ENCODE measurements at places on chromosomes 4 and X.

DNA sequence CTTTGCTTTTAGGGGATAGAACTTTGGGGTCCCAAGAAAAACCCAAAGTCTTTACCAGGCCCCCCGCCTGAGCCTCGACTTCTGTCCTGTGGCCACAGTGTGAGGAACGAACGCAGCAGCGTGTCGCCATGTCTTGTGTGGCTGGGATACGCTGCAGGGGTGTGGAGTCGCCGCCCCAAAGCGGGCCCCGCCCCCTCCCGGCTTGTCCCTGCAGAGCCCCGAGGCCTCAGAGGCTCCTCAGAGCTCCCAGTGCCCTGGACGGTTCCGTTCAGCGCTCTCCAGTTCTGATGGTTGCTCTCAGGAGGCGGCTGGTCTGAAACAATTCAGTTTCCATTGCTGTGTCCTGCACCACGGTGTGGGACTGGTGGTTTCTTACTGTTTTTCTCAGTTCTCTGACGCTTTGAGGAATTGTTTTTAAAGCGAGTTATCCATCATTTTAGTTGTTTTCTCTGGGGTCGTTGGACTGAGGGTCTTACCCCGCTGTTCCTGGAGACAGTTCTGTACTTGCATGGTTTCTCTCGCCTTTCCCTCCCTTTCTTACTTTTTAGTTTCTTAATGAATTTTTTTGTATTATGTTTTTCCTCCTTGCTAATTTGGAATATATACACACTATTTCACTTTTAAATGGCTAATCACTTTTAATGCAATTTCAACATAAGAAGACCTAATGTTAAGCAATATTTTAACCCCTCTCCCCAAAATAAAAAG, 1.6 kb upstream of the IDUA start:
- DNase-seq, result no peak

- no peak for DNase-seq
Observed at GRCh38 chr4:8913858-8914460, 42.3 kb upstream of the HMX1 start.

- DNase-seq, result no peak
Observed at GRCh38 chrX:20461002-20461401, 194.3 kb upstream of the RPS6KA3 start.

GRCh38 chr4:17544205-17544604, 29.2 kb downstream of the CLRN2 start:
- DNase-seq, result no peak

GRCh38 chr4:38967260-38968095, 64.7 kb downstream of the TMEM156 start:
- no peak for DNase-seq

GRCh38 chr4:88244816-88245579, 39.4 kb downstream of the PPM1K start:
- no peak for DNase-seq

DNA sequence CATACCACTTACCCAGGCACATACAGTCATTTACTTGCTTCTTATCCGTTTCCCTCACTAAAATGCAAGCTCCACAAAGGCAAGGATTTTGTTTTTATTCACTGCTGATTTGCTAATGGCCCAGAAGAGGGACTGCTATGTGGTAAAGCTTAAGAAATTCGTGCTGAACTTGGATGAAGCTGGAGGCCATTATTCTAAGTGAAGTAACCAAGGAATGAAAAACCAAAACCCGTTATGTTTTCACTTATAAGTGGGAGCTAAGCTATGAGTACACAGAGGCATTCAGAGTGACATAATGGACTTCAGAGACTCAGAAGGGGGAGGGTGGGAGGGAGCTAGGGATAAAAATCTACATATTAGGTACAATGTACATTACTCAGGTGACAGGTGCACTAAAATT, 47.2 kb downstream of the RAB33B start:
- DNase-seq, result no peak

GRCh38 chr4:1746265-1746691, 25.0 kb downstream of the TACC3 start:
- peak; percentile 82 for DNase-seq

DNA sequence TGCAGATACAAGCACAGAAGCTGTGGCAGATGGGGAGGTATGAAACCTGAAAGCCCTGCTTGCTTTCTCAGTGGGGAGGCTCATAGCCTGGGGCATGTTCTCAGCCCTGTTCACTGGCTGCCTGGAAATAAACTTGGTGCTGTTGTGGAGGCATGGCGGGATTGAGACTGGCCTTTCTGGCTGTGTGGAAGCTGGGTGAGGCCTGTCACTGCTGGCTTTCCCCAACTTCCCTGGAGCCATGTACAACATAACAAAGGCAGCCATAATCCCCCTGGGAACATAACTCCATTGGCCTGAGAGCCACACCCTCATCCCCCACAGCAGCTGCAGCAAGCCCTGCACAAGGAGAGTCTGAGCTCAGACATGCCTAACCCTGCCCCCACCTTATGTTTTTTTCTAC, 237.7 kb upstream of the TLL1 start:
- no peak for DNase-seq
